Stomach (tissue), 19 donors: ENCODE measurements at places on chromosomes 1 and 21. TPM values are rescaled to one million over a fixed set of nuclear protein-coding genes. Genes with fewer than 3 reads are reported as not detected.

KIF17 gene
- 1.4 TPM for polyA plus RNA-seq

DNA sequence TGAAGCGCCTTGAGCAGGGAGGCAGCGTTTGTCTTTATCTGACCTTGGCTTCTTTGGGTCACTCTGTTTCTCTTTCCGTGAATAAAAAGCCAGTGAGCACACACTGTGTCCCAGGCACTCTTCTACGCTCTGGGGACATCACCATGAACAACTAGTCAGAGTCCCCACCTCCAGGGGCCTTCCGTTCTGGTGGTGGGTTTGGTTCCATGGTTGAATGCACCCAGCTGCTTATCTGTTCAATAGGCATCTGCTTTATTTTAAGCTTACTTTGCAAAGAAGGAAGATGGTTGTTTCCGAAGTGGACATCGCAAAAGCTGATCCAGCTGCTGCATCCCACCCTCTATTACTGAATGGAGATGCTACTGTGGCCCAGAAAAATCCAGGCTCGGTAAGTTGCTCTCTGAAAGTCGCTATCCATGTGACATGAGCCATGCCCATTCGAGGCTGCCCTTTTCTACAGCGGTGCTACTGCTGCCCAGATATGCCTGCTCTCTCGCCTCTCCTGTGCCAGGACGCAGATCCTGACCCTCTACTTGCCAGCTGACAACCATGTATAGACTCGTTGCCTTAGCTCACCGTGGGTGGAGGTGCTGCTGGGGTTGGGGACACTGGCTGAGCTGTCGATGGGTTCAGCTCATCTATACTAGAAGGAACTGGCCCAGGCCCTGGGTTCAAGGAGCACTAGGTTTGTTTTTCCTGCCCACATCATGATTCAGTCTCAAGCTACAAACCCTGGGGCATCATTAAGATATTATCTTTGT, 5.9 kb downstream of the MX1 start:
- DNase-seq: no peak

GRCh38 chr1:184827600-184828368, 73.1 kb upstream of the EDEM3 start:
- DNase-seq: no peak

- no peak for DNase-seq
Measured at GRCh38 chr1:221765527-221765926, 23.6 kb upstream of the DUSP10 start.

DNA sequence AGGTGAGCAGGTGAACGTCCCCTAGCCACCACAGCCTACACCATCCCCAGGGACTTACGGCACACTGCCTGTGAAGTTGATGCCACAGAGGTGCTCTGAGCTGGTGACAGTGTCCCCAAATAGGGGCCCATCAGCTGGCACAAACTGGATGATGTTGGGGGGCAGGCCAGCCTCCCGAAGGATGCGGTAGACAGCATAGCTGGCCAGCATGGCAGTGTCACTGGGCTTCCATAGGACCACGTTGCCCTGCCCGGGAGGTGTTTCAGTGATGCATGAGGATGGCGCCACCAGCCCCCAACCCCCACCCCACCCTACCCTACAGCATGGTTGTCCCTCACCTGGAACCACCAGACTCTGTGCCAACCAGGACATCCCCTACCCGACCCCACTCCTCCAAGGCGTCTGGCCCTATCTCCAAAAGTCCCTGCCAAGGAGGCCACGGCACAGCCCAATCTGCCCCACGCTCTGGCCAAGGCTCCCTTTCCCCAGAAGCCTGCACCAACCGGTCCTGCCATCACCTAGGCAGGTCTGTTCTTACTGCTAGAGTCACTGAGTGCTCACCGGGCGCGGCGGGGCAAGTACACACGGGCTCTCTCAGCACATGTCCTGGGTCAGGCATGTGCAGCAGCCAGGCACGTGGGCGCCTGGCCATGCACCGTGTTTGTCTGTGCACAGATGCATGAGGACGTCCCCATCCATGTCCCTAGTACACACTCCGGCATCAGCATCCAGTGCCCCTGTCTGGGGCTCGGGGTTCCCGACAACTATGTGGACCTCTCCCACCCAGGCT, 20.5 kb downstream of the ALDH4A1 start:
- no peak for DNase-seq

DNA sequence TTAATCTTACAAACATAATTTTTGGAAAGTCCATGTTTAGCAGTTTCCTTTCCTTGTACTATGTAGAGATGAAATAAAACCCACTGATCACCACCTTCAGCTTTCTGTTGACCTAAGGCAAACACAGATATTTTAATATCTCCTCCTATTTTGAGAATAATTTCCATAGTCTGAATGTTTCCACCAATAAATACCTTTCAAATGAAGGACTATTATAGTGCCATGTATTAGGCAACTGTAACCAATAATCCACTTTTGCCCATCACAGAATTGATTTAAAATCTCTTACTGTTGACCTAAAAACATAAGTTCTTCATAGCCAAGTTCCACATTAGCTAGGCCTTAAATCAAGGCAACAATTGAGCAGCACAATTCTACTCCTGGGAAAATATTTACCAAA, 1.8 kb downstream of the CDC42BPA start:
- DNase-seq: no peak
